ENCODE measurements at places on chromosomes 5 and 9.
A peak's percentile ranks its signal among the peaks of the same experiment; 100 is the strongest.

DNA sequence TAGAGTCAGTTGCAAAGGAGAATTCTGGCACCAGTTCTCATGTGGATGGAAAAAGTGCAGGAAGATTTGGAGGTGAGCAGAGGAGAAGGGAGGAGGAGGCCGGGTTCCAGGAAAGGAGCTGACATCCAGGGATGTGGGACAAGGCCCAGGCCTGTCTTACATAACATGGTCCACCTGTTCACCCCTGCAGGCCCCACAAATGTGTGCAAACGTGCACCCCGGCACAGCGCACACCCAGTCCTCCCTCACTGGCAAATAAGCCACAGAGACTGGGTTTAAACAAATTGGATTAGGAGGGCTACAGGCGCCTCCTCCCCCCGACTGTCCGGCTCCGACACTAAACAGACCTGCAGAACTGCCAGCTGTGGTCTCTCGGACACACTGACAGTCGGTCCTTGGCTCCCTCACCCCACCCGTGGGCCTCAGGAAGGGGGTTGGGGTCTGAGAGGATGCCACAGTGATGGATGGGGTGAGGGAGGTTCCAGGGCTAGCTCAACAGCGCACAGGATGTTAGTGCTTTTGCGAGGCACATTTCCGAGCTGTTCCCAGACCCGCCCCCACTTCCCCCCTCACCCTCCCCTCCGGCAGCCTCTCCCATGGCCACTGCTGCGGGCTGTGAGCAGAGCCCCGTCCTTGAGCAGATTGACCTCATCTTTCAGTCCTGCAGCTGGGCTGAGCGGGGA lies 43.4 kb upstream of the IL17B start:
- DNase-seq, result peak; percentile 92

GRCh38 chr9:95876595-95876994 lies 1.1 kb downstream of the ERCC6L2 start:
- no peak for DNase-seq

DNA sequence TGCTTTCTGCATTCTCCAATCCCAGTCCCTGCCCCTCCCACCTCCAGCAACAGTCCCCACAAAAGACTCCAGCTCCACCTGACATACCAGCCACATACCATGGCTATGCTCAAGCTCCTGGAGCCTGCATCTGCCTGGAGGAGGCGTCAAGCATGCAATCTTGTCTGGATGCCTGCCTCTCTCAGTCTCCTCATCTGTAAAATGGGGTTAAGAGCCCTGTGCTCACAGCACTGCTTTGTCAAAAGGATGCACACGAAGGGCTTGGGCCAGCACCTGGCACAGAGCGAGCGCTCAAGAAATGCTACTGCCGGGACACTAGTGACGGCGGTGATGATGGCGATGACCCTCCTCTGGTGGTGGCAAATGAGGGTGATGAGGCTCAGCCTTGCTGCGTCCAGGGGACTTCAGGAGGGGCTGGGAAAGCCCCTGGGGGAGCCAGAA lies 202.9 kb upstream of the IER5L start:
- DNase-seq, result no peak

- no peak for DNase-seq
These were observed 592.4 kb downstream of the CSNK1G3 start for GRCh38 chr5:124104344-124104743.

GRCh38 chr9:89974582-89974981 lies 369.8 kb downstream of the GADD45G start:
- DNase-seq, result no peak

GRCh38 chr5:119878712-119879111 lies 249.4 kb downstream of the FAM170A start:
- DNase-seq, result no peak

DNA sequence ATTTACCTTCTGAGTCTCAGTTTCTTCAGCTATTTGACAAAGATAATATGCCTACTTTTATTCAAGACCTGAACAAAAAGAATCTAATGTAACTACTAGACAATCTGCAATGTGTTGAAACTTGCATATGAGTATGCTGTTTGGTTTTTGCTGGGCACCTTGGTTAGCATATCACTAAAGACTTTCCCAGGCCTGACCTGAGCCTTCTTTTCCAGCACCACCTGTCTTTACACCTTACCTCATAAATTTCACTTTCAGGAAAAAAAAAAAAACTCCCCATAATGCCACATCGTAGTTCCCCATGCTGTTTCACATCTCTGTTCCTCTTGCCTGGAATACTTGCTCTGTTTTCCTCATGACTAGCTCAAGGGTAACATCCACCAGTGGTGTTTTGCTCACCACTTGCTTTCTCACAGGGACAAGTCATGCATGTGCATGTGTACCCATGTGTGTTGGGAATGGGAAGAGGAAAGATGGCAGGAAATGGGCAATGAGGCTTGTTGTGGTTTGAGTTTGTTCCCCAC lies 45.6 kb upstream of the TLE4 start:
- no peak for DNase-seq

DNA sequence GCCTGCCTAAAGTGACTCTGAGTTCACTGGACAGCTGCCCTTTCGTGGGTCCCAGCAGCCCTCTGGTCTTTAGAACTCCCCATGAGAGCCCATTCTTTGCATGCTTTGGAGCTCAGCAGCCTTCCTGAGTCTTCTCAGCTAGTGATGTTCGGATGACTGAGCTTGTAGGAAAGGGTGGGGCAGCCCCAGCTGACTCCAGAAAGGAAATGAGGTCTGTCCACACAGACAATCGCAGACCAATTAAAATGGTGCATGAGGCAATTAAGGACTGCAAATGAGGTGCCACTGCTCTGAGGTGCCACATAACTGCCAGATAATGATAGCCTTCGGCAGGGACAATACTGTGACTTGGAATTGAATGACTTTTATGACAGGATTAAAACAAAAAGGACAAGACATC lies 25.4 kb upstream of the TOMM5 start:
- peak; percentile 55 for DNase-seq

- DNase-seq, result no peak
These were observed 246.9 kb downstream of the ZSWIM6 start for GRCh38 chr5:61578858-61579503.

DNA sequence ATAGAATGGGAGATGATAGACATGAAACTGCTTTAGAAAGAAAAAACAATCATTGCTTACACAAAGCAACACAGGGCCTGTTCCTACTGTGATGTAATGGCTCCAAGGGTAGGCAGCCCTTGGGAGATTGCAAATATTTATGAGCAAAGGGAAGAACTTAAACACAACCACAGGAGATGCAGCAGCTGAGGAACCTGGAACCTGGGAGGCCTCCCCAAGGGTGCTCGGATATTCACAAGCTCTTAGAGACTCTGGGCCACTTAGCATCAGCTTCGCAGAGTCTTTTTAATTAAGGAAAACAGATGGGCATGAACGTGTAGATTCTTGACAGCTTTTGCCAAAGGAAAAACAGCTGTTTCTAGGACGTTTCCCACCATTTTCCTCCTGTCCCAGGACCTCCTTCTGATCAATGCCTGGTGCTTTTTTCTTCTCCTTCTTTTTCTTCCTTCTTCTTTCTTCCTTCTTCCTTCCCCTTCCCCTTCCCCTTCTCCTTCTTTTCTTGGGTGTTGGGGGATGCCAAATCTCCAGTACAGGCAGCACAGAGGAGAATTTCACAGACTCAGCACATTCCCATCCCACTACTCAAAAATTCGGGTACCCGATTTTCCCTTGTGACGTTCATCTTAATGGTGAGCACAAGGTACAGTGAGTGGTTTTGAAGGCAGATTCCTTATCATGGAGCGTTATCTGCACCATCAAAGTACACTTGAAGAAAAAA lies 28.1 kb upstream of the TCF7 start:
- DNase-seq, result no peak

GRCh38 chr5:60410427-60410826 lies 289.5 kb downstream of the DEPDC1B start:
- no peak for DNase-seq

- no peak for DNase-seq
These were observed 34.5 kb upstream of the ZNF366 start for GRCh38 chr5:72541501-72542225.

GRCh38 chr9:5869315-5870019 lies 21.2 kb upstream of the MLANA start:
- DNase-seq, result peak; percentile 17

- peak; percentile 83 for DNase-seq
These were observed 126.4 kb upstream of the ZNF366 start for GRCh38 chr5:72633649-72634048.

DNA sequence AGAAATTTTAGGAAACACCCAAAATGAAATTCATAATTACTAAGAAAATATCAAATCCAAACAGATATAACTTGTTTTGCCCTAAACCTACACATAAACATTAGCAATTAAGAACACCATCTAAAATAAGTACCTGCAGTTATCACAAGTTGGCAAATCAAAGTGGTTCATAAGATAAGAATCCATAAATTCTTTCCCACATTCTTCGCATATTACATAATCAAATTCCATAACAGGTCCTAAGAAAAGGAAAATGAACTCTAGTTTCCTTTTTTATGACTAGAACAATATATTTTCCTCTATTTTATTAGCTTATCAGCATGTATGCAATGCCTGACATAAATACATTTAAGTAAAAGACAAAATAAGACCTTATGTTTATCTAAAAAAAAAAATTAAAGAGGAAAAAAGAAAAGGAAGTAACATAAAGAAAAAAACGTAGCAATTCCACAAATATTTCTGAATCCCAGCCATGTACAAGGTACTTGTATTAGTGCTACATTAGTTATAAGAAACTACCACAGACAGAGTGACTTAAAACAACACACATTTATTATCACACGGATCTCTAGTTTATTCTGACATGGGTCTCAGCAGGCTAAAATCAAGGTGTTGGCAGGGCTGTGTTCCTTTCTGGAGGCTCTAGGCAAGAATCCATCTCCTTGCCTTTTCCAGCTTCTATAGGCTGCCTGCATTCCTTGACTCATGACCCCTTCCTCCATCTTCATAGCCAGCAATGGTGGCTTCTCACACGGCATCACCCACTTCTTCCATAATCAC lies 7.5 kb downstream of the XPA start:
- DNase-seq, result no peak

DNA sequence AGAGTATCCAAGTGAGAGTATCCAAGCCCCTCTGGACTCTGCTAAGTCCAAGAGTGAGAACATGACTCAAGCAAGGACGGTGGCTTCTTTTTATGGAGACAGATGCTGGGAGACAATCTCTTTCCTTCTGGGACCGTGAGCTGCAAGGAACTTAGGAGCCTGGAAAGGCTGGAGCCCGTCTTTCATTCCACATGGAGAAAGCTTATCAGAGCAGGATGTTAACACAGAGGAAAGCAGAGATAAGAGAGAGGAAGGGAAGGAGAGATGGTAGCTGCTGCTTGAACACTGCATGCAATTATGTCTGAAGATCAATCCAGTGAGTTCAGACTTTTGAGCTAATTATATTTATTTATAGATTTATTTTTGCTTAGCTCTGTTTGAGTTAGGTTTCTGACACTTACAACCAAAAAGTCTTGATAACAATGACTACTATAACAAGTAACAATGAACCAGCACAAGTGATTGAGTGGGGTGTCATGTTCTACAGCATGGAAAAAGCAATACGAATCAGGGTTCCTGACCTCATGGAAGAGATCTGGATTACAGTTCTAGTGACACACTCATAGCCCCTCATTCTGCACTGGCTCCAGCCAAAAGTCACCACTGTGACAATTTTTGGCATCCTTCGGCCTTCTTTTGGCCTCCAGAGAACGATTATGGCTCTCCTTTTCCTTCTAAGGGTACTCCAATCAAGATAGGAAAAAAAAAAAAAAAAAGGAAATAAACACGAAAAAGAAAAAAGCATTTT lies 71.5 kb downstream of the PRLR start:
- peak; percentile 16 for DNase-seq

DNA sequence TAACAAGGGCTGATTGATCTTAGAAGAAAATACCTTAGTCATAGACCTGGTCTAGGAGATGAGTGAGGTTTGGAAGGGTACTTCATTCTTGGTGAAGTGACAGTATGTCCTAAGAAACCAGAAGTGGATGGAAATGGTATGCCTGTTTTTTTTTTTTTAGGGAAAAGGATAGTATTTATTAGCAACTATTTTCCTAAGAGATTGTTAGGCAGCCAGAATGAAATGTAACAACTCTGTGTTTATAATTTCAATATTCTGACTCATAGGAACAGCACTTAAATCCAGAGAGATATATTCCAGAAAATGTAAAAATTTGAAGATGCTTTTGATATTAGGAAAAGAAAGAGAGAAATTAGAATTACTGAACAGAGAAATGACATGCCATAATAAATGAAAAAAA lies 21.2 kb upstream of the ARL14EPL start:
- peak; percentile 5 for DNase-seq

DNA sequence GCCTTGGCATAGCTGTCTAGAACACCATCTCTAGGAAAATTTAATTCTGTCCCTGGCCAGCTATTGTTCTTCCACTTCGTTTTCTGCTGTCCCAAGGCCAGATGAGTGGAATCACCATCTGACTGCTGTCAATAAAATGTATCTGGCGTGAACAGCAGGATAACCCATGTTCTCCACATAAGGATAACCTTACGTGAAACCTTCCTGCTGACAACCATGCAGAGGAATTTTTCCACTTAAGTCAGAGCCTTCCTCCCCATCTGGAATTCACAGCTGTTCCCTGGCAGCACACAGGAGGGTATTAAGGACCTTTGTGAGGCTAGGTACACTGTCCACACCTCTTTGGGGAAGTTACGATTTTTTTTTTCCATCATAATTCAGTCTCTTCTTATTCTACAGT lies 28.6 kb downstream of the RNF44 start:
- DNase-seq, result no peak

- DNase-seq, result peak; percentile 57
These were observed 37.4 kb upstream of the SLC44A1 start for GRCh38 chr9:105206821-105207699.

DNA sequence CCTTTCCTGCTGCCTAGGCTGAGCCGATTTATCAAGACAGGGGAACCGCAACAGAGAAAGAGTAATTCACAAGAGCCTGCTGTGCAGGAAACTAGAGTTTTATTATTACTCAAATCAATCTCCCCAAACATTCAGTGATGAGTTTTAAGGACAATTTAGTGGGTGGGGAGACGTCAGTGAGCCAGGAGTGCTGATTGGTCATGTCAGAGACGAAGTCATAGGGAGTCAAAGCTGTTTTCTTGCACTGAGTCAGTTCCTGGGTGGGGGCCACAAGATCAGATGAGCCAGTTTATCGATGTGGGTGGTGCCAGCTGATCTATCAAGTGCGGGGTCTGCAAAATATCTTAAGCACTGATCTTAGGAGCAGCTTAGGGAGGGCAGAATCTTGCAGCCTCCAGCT lies 19.0 kb downstream of the SNX24 start:
- peak; percentile 8 for DNase-seq

GRCh38 chr9:75105841-75106240 lies 17.5 kb downstream of the OSTF1 start:
- no peak for DNase-seq

DNA sequence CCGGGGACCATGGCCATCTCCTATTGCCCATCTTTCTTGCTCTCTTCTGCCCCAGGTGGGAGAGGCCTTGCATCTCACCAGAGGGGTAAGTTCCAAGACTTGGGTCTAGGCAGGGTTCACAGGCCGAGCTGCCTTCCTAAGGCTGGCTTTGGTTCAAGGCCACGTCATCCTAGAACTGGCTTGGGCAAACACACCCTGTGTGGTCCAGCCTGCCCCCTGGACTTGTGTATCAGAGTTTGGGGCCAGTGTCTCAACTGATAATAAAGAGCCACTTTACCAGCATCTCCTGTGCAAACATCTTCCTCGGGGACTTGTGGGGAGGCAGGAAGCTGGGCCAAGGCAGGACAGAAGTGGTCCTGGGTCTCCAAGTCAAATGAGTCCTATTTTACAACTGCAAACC lies 17.8 kb downstream of the BOD1 start:
- no peak for DNase-seq

All from cardiac fibroblast (primary cell).